Kidney (tissue), 22 donors: ENCODE measurements at places on chromosomes 1 and 21. TPM values are rescaled to one million over a fixed set of nuclear protein-coding genes. Genes with fewer than 3 reads are reported as not detected.

DNA sequence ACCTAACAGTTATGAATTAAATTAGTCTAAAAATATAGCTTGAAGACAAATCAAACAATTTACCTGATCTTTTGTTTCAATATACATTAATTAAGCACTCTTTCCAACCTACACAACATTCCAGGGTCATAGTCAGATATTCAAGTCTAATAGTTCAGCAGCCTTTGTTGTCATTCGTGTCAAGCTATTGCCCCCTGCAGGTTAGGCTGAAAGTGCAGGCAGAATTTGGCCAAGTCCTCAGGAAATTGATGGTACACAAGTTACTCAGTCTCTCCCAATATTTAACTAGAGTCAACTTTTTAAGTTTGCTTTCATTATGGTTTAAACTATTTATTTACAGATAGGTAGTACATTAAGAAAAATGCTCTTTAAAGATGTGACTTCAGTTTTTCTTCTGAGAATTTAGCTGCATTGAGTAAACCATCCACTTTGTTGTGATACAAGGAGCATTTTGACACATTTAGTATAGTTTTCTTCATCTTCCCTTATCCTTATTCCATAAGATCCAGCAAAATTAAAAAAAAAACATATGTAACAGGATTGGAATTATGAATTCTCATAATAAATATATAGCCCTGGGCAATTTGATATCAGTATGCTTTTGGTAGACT lies 130.3 kb upstream of the DPYD start:
- peaks cover 9% of the 10 kb centered on the region for H3K4me1 ChIP-seq
- no peak overlapping the region for H3K27ac ChIP-seq
- H3K4me3 ChIP-seq, result no peak overlapping the region

DNA sequence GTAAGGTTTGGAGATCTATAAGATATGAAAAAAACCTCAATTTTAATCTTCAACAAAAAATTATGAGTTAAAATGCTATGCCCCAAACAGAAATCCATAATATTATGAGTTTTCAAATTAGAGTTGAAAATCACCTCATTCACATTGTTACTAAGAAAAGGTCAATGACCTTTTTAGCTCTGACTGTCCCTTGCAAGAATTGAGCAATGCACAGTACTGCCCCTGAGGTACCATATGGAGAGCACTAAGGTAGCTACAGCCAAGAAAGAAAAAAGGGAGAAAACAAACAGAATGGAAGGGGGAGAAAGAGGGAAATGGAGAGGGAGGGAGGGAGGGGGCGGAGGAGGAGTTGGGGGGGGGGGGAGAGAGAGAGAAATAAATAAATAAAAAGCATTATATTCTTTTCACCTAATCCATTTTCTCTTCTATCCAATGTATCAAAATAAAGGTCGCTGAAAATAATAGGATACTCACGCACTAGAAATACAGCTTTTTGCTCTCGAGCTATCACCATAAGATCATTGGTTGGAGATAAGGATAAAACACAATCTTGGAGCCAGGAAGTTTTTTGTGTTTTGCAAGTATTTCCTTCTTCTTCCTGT lies 58.8 kb downstream of the RAB3GAP2 start:
- peaks cover 9% of the 10 kb centered on the region for H3K36me3 ChIP-seq
- no peak for DNase-seq
- no peaks in the 10 kb centered on the region for H3K4me1 ChIP-seq
- no peak overlapping the region for H3K27ac ChIP-seq
- no peak overlapping the region for H3K4me3 ChIP-seq
- H3K27me3 ChIP-seq, result no peaks in the 10 kb centered on the region

PM20D1 gene
- polyA plus RNA-seq, result 1.6 TPM

- no peaks in the 10 kb centered on the region for H3K4me1 ChIP-seq
- H3K27ac ChIP-seq, result no peak overlapping the region
- H3K4me3 ChIP-seq, result no peak overlapping the region
- H3K27me3 ChIP-seq, result no peaks in the 10 kb centered on the region
- no peaks in the 10 kb centered on the region for H3K36me3 ChIP-seq
Measured at GRCh38 chr1:2962946-2963345, 58.3 kb upstream of the ACTRT2 start.

TCHH gene
- polyA plus RNA-seq, result not detected

EXOSC10 gene
- 26.2 TPM for polyA plus RNA-seq

VCAM1 gene
- 46.0 TPM for polyA plus RNA-seq

HAO2 gene
- 183 TPM for polyA plus RNA-seq

- H3K27me3 ChIP-seq, result no peaks in the 10 kb centered on the region
- no peak overlapping the region for H3K27ac ChIP-seq
- DNase-seq, result no peak
- H3K4me3 ChIP-seq, result no peak overlapping the region
Measured at GRCh38 chr1:39189592-39190041, 14.9 kb upstream of the MACF1 start.
